ENCODE measurements at places on chromosomes 13 and 19.

- no peak for DNase-seq
Measured at GRCh38 chr13:53568491-53568890, 539.9 kb downstream of the OLFM4 start.

- no peak for DNase-seq
Measured at GRCh38 chr13:43157796-43158195, 134.4 kb downstream of the DNAJC15 start.

GRCh38 chr13:27919934-27920676 is at the start of gene PDX1:
Gene PDX1 (plus strand): TSS chr13:27920000. CDS start chr13:27920139, 139 bp downstream.
- DNase-seq = no peak

GRCh38 chr13:69935043-69935442 is 172.6 kb upstream of the ATXN8OS start:
- DNase-seq = no peak

- no peak for DNase-seq
Measured at GRCh38 chr13:113539822-113540221, 44.7 kb upstream of the TFDP1 start.

DNA sequence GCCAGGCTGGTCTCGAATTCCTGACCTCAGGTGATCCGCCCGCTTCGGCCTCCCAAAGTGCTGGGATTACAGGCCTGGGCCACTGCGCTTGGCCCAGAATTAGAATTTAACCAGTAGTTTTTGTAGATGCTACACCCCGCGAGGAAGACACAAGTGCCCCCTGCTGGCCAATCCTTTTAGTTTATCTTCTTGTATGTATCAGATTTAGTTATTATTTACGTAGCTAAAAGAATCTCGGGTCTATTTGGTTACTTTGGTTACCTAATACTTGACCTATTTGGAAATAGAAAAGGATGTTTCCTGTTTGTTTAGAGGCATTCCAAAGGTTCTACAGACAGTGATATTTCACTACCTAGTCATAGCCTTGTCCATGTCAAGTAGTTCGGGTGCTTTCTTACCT is 22.0 kb downstream of the MUC16 start:
- DNase-seq = no peak

DNA sequence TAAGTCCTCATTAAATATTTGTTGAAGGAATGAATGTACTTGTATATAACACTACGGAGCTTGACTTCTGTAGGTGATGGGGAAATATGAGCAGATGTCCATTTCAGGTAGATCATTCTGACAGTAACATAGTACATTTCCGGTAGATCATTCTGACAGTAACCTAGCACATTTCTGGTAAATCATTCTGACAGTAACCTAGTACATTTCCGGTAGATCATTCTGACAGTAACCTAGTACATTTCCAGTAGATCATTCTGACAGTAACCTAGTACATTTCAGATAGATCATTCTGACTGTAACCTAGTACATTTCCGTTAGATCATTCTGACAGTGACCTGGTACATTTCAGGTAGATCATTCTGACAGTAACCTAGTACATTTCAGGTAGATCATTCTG is 2.5 kb downstream of the PHF11 start:
- no peak for DNase-seq

GRCh38 chr19:2540251-2540645 is 64.3 kb downstream of the GADD45B start:
- DNase-seq = no peak

GRCh38 chr19:7917267-7918061 is 2.7 kb upstream of the SNAPC2 start:
- DNase-seq = no peak

- DNase-seq = no peak
Measured at GRCh38 chr13:114007566-114007965, 33.7 kb upstream of the C13orf46 start.

GRCh38 chr13:51995677-51996551 is 15.3 kb downstream of the ATP7B start:
- no peak for DNase-seq

DNA sequence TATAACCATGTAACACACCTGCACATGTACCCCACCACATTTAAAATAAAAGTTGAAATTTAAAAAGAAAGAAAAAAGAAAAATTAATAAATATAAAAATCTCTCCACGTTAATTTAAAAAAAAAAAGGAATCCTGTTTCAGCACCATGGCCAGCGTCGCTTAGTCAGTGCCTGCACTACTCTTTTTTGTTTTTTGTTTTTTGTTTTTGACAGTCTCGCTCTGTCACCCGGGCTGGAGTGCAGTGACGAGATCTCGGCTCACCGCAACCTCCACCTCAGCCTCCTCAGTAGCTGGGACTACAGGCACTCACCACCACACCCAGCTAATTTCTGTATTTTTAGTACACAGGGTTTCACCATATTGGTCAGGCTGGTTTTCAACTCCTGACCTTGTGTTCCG is 835.9 kb downstream of the UQCRFS1 start:
- no peak for DNase-seq

- no peak for DNase-seq
Measured at GRCh38 chr13:90511903-90512302, 835.6 kb upstream of the MIR17HG start.

DNA sequence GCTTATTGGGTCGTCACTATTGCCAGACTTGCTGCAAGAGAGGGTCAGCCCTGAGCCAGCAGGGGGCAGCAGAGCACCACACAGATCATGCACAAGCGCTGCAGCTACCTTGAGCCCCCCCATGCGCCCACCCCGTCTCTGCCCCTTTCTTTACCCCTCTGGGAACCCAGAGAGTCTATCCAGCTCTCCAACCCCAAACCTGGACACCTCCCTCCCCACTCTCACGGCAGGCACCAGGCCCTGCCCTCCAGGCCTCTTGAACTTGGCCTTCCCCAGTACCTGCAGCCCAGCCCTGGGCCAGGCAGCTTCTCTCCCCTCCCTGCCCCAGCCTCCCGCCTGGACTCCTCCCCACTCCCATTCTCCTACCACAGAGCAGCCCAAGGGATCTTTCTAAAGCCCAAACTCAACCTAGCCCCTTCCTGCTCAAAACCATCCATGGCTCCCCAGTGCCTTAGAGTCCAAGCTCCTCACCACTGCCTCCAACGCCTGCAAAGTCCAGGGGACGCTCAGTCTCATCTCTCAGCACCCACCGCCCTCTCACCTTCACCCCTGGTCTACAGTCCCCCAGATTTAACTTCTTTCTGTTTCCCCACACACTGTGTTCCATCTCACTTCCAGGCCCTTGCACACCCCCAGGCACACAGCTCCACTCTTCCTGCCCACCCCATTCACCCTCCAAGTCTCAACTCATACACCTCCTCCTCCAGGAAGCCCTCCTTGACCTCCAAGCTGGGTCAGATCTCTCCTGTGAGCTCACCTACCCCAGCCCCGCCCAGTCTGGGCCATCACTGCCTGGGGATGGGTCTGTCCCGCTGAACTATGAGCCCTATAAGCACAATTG is 9.4 kb upstream of the CEACAM16 start:
- DNase-seq = no peak

DNA sequence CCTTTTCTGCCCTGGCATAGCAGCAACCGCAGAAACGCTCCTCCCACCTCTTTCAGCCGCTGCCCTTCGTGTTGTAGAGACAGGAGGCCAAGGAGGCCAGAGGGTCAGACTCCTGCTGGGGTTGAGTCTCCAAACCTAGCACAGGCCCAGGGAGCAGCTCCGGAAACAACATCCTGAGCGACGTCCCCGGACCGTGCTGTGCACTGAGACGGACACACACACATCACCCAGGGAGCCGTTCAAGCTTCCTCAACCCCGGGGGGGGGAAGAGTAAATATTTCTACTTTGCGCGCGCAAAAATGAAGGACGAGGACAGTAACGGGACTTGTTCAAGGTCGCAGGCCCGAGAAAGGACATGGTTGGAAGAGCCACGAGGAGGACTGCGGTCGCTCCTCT is 657 bp downstream of the ZNF550 start:
- no peak for DNase-seq

DNA sequence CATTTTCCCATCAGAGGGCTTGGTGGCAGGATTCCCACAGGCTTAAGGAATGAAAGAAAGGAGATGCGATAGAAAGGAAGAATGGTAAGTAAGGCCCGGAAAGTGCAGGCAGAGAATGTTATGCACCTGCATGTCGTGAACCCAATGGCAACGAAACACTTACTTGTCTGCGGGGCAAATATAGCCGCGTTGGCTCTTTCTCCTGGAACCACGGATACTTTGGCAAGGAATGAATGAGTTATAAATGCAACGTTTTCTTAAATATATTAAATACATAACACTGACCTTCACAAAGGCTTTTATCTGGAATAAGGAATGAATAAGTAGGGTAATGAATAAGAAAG is 192.1 kb downstream of the KATNAL1 start:
- no peak for DNase-seq

DNA sequence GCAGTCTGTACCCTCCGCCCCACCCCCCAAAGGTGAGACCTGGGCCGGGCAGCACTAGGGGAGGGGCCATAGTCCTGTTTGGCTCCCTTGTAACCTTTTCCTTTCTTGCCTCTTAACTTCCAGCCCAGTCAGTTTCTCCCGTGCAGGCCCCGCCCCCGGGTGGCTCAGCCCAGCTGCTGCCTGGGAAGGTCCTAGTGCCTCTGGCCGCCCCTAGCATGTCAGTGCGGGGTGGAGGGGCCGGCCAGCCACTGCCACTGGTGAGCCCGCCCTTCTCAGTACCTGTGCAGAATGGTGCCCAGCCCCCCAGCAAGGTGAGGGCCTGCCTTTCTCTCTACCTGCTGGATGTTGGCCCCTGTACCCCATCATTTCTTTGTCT is 10.5 kb upstream of the PRR19 start:
- DNase-seq = no peak

GRCh38 chr13:72726726-72727416 is 558 bp downstream of the MZT1 start:
- no peak for DNase-seq

DNA sequence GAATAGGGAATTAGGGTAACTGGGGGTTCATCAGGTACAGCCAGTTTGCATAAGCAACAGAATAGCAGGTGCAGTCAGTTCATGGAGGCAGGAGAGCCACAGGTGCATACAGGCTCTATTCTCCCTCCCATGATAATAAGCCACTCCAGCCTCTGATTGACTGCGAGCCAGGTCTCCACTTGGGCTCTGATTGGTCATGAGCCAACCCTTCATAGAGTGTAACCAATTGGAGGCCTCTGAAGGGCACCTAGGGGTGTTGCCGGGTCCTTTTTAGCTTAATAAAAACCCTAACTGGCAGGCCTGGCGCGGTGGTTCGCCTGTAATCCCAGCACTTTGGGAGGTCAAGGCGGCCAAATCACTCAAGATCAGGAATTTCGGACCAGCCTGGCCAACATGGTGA is 8.7 kb upstream of the CKM start:
- peak; percentile 42 for DNase-seq

DNA sequence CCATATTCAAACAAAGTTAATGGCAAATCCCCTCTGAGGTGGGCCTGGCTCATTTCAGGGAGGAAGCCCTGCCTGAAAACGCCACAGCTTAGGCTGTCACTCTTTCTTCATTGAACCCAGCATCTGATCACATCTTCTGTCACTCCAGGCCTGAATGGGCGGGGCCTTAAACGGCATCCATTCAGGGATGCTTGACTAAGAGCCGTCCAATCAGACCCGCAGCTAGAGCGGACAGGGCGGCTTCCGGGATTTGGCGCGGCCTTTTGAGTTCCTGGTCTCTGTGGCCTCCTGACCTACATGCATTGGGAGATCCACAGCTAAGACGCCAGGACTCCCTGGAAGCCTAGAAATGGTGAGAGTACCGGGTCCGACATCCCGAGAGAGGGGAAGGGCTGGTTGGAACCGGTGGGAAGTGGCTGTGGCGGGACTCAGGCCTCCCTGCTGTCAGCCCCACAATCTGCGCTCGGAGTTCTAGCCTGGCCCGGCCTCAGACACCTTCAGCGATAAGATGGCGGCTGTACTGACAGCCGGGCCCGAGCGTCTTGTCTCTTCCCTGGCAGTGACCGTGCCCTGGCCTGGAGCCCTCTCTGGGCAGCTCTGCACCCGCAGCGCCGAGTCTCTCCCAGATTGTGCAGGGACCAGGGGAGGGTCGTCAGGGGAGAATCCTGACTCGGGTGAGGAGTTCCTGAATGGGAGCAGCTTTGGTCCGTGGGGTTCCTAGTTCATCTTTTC is at the start of gene ZNF723:
ZNF723 (plus strand) TSS at position 261 of the 732 bp plus-strand sequence; CDS start at position 350, 89 bp downstream.
- no peak for DNase-seq

DNA sequence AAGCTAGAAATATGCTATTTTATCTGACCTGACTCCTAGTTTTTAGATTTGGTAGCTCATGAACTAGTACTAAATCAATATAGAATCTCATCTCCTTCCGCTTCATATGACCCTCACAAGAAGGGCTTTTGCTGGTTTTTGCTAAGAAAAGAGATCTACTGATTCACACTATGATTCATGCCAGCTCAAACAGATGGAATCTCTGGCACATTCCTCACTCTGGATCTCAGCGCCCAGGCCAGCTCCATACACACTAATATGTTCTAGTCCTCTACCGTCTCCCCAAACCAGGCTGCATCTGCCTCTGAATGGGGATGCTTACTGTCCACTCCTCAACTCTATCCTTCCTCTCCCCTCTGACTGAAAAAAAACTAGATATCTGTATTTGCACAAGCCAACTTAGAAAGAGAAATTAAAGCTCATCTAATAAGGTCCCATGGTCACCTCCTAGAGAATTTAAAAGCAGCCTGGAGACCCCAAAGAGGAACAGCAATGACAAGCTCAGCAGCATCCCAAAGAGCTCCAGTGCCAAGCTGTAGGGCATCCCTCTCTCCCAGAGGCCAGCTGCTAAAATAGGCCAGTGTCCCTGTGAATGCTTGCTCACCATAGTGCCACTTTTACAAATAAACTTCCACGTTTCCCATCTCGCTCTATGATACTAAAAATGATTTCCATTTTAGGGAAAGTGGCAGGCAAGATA is 74.9 kb downstream of the LHFPL6 start:
- DNase-seq = no peak

GRCh38 chr19:41967054-41967783 is 8.1 kb upstream of the RABAC1 start:
- no peak for DNase-seq

DNA sequence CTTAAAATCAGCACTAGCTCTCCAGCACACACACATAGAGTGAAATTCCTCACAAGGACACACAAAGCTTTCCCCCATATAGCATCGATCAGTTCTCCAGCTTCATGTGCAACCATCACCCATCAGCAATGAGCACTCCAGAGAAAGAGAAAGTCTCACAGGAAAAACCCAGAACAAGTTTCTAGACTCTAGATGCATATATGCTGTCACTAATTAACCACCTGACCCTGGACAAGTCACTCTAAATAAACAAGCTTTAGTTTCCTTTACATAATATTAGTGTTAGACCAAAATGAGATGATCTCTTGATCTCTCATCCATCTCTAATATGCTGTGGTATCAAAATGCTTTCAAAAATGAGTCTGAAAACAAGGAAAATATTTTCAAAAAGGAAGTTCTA is 81.2 kb downstream of the TBC1D4 start:
- DNase-seq = no peak

- DNase-seq = no peak
Measured at GRCh38 chr19:17294051-17294891, 9.0 kb downstream of the ABHD8 start.

- DNase-seq = no peak
Measured at GRCh38 chr19:43395561-43395960, 19.1 kb upstream of the TEX101 start.

GRCh38 chr19:56637976-56638555 is 4.9 kb upstream of the SMIM17 start:
- DNase-seq = no peak
